Pulmonary artery endothelial cell (primary cell): ENCODE measurements at places on chromosomes 1 and 21. TPM values are rescaled to one million over a fixed set of nuclear protein-coding genes. Genes with fewer than 3 reads are reported as not detected.

DNA sequence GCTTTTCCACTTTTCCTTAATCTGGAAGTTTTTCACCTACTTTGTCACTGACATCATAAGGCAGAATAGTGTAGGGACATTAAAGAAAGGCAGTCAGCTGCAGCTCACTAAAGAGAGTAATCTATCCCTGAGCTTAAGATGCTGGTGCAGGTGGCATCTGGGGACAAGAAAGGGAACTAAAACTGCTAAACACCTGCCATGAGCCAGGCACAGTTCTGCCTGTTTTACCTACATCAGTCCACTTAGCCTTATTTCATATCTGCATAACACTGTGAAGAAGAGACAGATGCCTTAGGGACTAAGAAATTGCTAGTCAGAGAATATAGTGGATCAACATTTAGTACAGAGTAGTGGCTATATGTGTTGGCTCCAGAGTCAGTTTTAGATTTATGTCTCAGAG lies 88.1 kb downstream of the GPATCH2 start:
- DNase-seq, result no peak

DNA sequence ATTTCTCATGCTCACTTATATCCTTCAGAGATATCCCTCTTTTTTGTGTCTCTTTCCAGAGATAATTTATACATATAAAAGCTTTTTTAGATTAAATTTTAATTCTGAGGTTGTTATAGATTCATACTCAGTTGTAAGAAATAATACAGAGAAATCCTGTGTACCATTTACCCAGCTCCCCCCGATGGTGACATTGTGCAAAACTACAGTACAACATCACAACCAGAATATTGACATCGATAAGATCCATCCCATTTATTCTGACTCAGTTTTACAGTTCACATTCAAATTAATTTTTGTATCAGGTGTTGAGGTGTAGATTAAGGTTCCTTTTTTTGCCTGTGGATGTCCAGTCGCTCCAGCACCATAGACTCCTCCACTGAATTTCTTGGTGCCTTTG lies 14.3 kb downstream of the DMRTB1 start:
- no peak for DNase-seq

LYPD8 gene
- not detected in 2 replicates for total RNA-seq

CAP1 gene
- total RNA-seq, result 423 and 581 TPM in 2 replicates

DNA sequence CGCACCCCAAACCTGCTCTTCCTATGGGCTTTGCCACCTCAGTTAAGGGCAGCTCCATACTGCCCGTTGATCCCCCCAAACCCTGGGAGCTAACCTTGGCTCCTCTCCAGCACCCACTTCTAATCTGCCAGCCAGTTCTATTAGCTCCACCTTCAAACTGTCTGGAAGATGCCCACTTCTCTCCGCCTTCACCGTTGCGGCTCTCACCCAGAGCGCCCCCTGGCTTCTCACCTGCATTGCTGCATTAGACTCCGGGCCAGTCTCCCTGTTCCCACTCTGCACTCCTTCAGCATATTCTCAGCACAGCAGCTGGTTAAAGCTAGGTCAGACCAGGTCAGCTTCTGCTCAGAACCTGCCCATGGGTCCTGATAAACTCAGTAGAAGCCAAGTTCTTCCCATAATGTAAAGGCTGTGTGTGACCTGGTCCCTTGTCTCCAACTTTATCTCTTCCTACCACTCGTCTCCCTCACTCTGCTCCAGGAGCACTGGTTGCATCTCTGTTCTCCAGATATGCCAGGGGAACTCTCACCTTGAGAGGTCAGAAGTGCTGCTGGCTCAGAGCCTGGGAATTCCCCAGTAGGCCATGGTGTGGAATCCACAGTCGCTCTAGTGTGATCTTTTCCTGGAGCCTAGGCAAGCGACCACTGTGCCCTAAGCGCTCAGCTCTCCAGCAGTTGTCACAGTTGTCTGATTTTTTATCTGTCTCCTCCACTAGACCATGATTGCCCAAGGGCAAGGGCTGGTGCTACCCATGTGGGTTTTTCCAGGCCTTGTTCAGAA lies 150.3 kb downstream of the HMGB4 start:
- DNase-seq, result no peak

- no peak for DNase-seq
Measured at GRCh38 chr1:22117851-22118250, 25.0 kb downstream of the WNT4 start.

DNA sequence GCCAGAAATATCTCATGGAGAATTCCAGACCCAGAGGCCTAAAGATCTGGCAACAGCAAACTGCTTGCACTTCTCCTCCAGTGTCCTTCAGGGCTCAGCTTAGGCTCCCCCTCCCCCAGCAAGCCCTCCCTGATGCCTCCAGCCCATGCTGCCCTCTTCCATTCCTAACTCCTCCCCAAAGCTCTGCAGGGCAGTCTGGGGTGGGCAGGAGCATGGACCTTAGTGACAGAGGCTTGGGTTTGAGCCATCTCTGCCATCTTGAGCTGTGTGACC lies 436.8 kb downstream of the PTPRU start:
- no peak for DNase-seq

GRCh38 chr1:27314169-27314568 lies 7.8 kb upstream of the TMEM222 start:
- DNase-seq, result no peak

DNA sequence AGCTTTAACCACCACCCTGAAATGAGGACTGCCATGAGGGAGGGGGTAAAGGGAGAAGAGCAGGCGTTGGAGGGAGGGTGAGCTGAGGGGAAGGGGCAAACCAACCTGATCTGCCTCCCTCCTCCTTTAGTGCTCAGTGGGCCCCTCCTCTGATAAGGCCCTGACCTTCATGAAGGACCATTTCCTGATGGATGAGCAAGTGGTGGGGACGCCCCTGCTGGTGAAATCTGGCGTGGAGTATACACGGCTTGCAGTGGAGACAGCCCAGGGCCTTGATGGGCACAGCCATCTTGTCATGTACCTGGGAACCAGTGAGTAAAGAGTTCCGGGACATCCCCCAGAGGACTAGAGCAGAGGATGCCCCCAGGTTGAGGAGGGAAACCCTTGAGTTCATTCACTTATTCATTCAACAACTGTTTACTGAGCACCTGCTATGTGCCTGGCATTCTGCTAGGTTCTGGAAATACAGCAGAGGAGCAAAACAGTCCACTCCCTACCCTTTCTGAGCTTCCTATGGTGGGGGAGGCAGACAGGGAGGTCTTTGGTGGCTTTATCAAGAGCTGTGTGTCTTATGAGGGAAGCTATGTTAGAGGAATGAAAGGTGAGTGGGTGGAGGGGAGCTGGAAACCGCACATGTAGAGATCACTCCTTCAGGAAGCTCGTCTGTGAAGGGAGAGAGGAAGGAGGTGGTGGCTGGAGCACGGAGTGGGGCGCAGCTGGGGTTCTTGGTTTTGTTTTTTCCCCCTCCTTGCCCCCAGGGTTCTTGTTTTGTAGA lies 19.5 kb downstream of the SEMA4A start:
- no peak for DNase-seq

B3GALT6 gene
- 28.9 and 31.5 TPM in 2 replicates for total RNA-seq

- no peak for DNase-seq
Measured at GRCh38 chr1:7536891-7537591, 234.1 kb upstream of the VAMP3 start.

DNA sequence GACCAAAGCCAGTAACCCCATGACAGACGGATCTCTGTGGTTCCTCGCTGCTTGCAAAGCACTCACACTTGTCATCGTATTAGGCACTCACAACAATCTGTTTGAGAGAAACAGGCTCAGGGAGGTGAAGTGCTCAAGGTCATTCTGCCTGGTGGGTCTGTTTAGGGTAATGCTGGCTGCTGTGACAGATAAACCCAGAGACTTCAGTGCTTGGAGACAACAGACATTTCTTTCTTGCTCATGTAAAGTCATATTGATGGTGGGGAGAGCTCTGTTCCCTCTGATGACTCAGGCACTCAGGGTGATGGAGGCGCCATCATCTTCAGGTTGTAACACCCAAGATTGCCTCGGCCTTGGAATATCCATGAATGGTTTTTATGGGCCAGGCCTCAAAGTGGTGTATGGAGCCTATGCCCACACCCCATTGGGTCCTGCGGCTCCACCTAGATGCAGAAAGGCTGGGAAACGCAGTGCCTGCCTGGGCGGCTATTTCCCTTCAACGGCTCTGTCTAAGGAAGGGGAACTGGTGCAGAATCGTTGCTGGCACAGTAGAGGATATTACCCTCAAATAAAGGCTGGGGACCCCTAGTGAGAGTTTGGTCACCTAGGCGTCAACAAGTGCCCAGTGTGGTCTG lies 71.6 kb upstream of the SELENON start:
- DNase-seq, result no peak

DNA sequence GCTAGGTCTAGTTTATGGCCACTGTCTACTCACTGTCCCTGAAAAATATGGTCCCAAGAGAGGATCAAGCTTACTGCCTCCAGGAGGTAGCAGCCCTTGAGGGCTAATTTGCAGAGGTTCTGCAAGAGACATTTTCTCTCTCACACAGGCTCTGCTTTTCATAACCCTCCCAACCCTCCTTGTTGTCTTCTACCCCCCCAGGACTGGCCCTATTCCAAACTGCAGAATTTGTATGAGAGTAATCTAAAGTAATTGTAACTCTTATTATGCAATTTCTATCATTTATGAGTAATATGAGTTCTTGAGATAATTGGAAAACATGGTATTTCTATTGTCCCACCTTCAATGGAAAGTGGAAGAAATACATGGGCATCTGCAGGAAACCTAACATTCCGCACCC lies 70.4 kb upstream of the CD55 start:
- DNase-seq, result no peak

DNA sequence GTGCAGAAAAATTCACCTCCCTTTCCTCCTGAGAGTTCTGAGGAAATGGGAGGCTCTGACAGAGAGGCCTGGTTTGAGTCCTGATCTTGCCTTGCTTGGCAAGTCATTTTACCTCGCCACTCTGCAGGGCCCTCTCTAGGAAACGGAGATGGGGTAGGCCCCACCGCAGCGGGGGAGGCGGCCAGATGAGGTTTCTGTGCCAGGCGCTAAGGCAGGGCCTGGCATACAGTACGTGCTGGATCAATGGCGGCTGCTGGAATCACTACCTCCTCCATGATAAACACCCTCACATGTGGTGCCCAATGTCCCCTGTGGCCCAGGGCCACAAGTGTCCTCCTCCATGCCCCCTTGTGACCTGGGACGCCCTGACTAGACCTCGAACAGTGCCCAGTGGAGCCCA lies 499 bp upstream of the PLEKHG5 start:
- no peak for DNase-seq

- DNase-seq, result no peak
Measured at GRCh38 chr1:230711245-230711644, 2.7 kb downstream of the AGT start.

DNA sequence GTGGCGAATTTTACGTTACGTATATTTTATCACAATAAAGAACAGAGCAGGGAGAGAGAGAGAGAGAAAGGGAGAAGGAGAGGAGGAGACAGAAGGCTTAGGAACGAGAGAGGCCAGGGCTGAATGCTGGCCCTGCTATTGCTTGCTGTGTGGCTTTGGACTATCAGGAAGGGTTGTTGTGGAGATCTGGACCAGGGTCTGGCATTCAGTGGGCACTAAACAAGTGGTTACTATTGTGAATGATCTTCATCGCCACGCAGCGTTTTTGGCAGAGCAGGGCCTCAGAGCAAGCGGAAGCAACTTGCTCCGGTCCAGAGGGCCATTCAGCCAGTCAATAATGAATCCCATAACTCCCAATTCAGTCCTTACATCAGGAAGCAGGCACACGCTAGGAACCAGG lies 26.4 kb downstream of the PIK3C2B start:
- no peak for DNase-seq

DNA sequence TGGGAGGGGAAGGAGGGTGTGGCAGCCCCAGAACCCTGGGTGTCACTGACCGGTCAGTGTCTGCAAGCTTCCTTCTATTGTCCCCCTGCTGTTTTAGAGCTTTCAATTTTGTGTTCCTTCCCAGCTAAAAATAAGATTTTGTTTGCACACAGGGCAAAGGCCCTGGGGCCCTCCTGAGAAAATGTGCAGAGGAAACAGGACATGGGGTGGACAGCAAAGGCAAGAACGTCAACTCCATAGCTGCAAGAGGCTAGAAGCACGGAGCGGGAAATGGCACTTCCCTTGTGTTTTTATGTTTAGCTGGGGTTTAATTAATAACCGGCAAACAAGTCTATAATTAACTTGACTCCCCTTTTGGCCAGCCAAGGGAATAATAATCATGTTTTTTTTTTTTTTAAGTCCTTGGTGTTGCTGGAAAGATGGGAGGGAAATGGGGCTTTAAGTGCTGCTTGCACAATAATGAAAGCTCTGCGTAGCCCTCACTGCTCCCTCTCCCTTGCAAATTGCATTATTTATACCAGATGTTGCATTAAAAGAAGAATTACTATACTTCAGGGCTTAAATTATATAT lies 261.4 kb upstream of the USP24 start:
- DNase-seq, result no peak

DNA sequence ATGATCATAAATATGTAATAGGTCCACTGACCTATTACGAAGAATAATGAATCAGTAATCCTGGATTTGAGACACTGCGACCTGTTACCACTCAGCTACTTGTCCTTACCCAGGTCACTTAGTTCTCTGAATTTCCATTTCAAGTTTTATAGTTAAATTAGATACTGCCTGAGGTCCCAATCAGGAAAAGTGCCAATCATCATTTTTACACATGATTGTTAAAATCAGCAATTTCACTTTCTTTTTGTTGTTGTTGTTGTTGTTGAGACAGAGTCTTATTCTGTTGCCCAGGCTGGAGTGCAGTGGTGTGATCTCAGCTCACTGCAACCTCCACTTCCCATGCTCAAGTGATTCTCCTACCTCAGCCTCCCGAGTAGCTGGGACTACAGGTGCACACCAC lies 22.8 kb upstream of the LYPLAL1 start:
- no peak for DNase-seq

DNA sequence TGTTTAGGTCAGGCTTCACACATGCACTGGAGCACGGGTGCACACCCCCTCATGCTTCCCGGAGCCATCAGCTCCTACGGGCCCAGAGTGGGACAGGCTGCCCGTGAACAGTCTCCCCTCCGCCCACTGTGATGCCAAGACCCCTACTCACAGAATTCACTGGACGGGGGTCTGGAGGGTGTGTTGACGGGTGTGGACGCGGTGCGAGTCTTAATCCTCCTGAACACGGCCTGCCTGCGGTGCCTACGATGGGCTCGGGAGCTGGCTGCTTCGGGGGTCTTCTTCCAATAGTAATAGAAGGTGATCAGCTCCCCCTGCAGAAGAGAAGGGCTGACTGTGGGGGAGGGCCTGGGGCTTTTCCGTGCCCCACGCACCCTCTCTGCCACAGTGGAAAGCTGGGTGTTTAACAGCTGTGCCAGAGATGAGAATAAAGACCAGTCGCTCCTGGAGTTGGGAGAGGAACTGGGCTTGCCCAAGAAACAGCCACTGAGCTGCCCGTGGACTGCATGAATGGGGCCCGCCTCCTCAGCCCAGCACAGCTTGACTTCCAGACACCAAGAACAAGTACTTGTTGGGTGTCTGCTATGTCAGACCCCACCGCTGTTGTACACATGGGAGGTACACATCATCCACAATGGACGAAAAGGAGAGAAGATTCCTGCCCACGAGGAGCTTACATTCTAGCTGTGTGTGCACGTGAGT lies 47.9 kb downstream of the SLC45A1 start:
- DNase-seq, result no peak
